NCI-H1436 treated with DMSO at 0.1 percent for 48 hours (cell line): ENCODE measurements at places on chromosomes 12 and 14.

DNA sequence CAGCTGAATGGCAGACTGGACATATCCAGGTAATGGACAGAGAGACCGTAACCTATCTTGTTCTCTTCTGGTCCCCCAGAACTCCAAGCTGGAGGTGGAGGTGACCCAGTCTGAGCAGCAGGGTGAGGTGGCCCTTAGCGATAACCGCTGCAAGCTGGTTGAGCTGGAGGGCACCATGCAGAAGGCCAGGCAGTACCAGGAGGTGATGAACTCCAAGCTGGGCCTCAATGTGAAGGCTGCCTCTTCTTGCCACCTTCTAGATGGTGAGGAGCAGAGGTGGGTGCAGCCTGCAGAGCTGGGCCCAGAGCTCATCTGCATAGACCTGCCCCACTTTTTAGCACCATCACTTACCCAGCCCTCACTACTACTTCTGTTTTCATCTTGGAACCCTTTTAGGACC is 7.2 kb upstream of the KRT86 start:
- DNase-seq: no peak

DNA sequence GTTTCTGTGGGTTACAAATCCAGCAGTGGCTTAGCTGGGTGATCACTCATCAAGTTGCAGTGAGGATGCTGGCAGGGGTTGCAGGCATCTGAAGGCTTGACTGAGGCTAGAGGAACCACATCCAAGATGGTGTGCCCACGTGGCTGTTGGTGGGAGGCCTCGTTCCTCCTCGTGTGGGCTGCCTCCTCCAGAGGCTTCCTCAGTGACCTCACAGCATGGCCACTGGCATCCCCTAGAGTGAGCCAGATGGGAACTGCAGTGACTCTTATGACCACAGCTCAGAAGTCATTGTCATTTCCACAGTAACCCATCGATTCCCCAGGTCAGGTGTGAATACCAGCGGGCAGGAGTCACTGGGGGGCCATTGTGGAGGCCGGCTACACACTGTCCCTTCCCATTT is 17.8 kb downstream of the AACS start:
- DNase-seq: no peak

DNA sequence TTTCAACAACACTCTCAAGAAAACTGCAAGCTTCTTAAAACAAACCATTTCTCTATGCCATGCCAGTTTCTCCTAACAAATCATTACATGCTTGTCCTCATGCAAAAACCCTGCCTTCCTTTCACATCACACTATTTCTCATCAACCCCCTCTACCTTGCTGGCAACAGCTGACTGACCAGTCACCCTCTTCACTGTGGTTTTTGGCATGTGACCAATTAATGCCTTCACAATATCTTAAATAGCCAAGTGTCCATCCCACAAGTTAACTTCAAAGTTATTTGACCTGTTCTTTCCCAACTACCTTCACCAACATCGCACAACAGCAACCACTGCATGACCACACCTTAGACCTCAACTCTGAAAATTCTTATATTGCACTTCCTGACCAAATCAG is 159.6 kb downstream of the CEP128 start:
- DNase-seq: no peak

GRCh38 chr14:62692490-62693106 is 352.7 kb downstream of the KCNH5 start:
- no peak for DNase-seq

- no peak for DNase-seq
These were observed 212.1 kb upstream of the RTL1 start for GRCh38 chr14:101115652-101116051.

- no peak for DNase-seq
These were observed 49.4 kb downstream of the GPATCH2L start for GRCh38 chr14:76201162-76201561.

DNA sequence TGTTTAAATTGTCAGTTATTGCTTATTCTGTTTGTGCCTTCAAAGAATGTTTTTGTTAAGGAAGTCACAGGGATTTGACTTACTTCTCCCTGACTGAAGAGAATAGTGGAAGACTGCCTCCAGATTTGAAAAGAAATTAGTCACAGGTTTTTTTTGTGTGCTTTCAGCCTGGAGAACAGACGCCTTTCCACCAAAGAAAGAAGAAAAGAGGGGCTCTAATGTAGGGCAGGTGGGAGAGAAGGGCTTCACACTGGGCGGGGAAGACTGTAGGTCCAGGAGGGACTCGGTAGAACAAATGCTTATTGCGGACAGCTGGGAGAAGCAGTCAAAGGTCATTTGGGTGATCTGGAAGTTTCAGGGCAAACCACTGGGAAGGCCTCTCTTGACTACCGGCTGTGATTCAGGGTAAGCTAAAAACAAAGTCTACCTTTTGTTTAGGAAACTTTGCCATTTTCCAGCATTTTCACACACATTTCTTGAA is 76.8 kb downstream of the SAMD4A start:
- DNase-seq: no peak

DNA sequence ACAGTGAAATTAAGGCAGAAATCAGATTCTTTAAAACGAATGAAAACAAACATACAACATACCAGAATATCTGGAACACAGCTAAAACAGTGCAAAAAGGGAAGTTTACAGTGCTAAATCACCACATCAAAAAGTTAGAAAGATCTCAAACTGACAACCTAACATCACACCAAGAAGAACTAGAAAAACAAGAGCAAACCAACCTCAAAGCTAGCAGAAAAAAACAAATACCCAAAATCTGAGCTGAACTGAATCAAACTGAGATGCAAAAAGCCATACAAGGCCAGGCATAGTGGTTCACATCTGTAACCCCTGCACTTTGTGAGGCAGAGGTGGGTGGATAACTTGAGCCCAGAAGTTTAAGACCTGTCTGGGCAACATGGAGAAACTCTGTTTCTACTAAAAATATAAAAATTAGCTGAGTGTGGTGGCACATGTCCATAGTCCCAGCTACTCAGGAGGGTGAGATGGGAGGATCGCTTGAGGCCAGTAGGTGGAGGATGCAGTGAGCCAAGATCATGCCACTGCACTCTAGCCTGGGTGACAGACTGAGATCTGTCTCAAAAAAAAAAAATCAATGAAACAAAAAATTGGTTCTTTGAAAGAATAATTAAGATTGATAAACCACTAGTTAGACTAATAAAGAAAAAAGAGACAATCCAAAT is 33.2 kb upstream of the LDHB start:
- DNase-seq: no peak

DNA sequence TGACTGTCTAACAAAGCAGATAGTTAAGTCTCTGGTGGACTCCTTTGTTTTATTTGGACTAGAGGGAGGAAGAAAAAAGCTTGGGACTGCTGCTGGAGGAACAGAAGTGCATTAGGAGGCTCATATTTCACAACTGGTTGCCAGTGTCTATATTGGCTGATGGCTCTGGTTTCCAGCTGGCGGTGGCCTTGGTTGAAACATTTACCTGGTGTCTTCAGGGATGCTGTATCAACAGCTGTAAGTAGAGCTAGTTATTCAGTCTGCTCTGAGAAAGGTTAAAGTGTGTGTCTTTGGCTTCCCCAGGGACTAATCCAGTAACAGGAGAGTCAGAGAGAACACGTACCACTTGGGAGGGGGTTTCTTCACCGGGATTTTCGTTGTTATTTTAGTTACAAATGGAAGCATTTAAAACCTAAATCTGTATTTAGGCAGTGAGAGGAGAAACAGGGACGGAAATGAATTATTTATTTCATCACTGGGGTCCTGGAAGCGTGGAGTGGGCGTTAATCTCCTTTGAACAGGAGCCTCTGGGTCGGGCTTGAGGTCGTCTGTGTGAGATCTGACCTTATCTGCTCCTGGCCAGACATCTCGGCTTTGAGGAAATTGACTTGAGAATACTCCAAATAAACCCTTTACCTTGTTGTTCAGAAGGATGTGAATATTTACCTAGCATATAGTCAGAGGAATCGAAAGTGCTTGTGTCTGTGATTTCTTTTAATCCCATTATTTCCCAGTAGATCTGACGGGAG is 149.9 kb downstream of the NRXN3 start:
- peak; percentile 92 for DNase-seq

DNA sequence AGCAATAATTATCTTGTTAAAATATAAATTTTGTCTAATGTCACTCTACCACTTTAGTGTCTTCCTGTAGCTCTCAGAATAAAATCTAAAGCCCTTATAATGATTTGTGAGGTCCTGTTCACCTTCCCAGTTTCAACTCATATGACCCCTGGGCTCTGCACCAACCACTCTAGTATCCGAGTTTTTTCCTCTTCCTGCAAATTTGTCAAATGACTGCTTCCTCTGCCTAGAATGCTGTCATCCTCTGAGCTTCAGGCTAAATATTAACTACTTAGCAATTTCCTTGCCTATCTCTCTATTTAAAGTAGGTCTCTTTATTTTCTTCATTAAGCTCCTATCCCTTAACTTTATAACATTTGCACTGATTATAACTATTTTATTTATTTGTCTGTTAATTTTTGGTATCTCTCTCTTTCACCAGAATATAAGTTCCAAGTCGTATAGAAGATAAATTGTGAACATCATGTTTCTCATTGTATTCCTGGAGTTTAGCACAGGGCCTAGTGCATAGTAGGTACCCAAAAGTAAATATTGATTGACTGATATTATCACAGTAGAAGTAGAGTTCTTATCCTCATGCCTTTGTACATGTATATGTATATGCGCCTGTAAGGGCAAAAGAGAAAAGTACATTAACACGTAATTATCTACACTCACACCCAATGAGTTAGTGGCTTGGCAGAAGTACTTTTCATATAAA is 196.0 kb downstream of the BCAT1 start:
- DNase-seq: no peak

DNA sequence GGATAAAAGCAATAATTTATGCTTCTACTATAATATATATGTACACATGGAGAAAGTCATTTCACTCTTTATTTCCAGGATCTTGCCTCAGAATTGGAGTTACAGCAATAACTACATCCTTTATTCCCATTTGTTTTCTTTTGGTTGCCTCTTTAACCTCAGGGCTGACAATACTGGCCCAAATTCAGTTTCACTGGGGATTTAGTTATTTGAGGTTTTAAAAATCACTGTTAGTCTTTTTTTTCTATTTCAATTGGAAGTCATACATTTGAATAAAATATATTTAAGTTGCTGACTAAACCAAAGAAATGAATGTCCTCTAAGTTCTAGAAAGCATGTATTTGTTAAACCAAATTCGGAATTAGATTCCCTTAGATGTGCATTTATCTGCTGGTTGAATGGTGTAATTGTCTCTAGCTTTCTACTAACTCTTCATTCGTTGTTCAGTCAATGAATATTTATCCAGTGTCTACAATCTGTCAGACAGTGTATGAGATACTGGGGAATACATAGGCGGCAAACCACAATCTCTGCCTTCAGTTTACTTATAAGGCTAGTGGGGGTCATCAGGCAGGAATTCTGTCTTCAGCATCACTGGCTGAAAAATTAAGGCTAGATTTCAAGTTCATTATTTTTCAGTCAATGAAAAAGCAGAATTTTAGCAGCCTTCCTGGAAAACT is 190.8 kb upstream of the ARHGAP5 start:
- DNase-seq: no peak

- no peak for DNase-seq
These were observed 40.3 kb downstream of the LEMD3 start for GRCh38 chr12:65209655-65210043.

- no peak for DNase-seq
These were observed 90.3 kb downstream of the STAB2 start for GRCh38 chr12:103677341-103677740.

DNA sequence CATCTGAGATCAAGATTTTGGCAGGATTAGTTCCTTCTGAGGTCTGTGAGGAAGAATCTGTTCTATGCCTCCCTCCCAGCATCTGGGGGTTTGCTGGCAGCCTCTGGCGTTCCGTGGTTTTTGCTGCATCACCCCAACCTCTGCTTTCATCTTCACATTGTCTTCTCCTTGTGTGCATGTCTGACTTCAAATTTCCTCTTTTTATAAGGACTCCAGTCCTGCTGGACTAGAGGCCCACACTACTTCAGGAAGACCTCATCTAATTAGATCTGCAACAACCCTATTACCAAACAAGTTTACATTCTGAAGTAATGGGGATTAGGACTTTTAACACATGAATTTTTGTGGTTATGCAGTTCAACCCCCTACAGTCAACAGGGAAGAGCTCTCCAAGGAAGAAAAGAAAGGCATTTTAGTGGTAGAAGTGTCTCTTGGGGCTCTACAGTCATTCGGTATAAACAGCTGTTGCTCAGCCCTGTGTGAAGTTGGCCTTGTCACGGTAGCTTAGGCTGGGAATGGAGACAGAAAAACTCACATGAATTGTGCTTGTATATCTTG is 89.7 kb downstream of the CAND1 start:
- DNase-seq: no peak

GRCh38 chr14:53601409-53601808 is 355.2 kb downstream of the BMP4 start:
- no peak for DNase-seq

DNA sequence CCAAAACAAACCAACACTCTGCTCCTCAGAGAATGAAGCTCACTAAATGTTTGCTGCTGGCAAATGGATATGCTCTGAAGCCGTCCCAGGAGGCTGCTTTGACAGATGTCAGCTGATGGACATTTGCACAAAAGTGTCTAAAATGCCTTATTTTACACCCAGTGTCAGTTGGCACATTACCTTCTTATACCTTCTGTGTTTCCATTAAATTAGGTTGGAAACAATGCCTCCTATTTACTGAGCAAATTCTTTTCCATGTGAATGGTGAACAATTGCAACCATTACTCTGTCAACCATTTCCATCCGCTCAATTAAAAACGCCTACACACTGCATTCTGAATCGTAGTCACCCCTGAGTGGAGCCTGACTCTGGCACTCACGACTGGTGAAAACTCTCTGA is 1679.9 kb upstream of the FLRT2 start:
- no peak for DNase-seq

GRCh38 chr14:62497708-62498107 is 547.5 kb downstream of the KCNH5 start:
- DNase-seq: no peak

- no peak for DNase-seq
These were observed 336.4 kb upstream of the FBXO33 start for GRCh38 chr14:39768589-39768988.

GRCh38 chr12:110568752-110569151 is 14.4 kb downstream of the PPTC7 start:
- DNase-seq: no peak

- DNase-seq: no peak
These were observed 168.5 kb downstream of the FOXN3 start for GRCh38 chr14:89248411-89249064.

- no peak for DNase-seq
These were observed at the start of gene PIWIL1 for GRCh38 chr12:130337488-130338303. Gene PIWIL1 (plus strand): TSS chr12:130337887. CDS start chr12:130342592, 4,705 bp downstream.

DNA sequence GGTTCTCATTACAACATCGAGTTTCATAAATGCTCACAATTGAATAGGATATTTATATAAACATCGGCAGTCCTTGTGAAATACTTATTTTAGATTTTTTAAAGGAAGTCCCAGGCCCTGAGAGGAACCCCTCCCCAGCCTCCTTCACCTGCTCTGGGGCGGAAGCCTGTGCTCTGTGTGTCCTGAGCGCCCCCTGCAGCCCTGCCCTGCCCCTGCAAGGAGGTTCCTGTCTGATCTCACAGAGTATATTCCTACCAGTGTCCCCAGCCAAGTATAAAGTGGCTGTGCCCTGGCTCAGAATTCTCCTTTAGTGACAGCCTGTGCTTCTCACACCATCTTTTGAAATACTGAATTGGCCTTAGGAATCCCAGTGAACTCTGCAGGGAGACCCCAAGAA is 659.5 kb downstream of the TMEM121 start:
- DNase-seq: no peak
